ENCODE measurements at places on chromosomes 1 and 21.
A peak's percentile ranks its signal among the peaks of the same experiment; 100 is the strongest.

DNA sequence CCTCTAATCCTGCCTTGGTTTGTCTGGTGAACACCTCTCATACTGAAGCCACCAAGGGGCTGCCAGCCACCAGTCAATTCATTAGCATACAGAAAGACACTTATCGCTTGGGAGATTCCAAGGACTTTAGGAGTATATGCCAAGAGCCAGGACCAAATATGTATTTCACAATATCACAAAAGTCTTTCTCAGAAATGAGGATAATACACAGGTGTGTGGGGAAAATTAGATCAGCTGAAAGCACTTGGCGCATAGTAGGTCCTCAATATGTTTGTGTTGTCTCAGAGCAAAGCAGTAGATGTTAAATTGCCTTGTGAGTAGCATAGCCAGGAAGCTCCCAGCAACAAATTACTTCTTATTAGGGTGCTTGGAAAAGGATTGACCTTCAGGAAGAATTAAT is 34.1 kb downstream of the KIRREL1 start:
- DNase-seq = no peak

DNA sequence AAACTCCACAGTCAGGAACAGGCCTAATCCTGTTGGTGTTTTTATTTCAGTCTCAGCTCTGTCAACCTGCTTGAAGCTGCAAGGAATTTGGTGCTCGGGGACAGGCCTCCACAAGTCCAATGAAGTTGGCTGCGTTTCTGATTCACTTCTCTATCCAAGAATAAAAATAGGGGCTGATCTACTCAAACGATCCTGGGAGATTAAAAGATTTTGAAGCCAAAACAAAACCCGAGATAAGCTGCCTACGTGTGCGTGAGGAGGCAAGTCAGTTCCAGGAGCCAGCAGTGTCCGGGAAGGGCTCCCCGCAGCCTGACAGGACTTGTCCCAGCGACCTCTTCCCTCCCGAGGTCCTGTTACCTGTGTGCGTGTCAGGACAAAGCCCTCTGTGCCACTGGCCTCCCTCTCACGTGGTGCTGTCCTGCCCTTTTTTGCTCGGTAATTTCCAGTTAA is 98.0 kb downstream of the ETS2 start:
- DNase-seq = no peak

- DNase-seq = no peak
Observed at GRCh38 chr1:179509384-179509783, 66.4 kb downstream of the NPHS2 start.

DNA sequence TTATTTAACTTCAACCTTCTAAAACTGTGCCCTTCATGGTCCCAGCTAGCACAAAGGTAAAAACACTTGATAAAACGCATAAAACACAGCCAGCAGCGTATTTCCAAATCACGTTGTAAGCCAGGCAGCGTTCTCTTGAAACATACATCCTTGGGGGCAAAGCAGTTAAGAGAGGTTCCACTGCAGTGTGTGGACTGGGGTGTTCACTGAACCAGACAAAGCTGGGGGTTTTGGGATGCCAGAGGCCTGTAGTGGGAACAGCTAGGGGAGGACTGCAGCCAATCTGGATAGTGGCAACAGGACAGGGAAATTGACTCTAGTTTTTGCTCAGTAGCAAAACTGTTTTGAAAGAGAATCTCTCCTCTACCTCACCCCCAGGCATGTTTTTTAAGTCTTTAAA is 21.5 kb upstream of the ATP5PO start:
- no peak for DNase-seq

DNA sequence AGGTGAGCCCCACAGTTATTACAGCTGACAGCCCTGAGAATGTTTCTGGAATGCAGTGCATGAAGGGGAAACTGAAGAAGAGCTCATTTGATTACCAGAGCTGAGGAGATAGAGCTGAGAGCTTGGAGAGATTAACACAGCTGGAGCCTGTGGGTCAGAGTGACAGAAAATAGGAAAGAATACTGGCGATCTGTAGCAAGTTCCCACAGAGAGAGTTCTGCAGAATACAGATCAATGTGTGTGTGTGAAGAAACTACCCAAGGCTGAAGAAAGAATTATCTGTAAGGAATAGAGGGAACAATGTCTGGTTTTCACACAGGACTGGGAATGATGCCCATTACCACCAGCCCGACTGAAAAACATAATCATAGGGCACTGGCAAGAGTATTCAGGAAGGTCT is 103.6 kb upstream of the SNX7 start:
- DNase-seq = no peak

DNA sequence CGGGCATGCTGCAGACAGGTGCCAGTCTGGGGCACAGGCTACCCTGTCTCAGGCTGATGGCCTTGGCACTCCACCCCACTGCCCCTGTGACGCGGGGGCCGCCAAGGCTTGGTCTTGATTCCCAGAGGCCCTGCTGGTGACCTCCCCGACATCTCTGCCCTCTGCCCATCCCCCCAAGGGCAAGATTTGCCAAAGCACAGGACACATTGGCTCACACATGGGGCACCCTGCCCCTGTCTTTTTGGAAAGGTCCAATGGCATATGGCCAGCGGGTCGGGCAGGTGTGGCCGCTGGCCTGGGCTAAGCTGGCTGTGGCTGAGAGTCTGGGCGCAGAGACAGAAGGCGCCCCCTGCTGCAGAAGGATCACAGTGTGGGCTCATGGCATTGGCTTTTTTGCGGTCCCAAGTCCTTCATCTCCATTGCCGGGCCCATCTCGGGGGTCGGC is 4.6 kb downstream of the MIB2 start:
- DNase-seq = no peak

- DNase-seq = no peak
Observed at GRCh38 chr1:231075020-231075419, 35.0 kb upstream of the FAM89A start.

- DNase-seq = no peak
Observed at GRCh38 chr1:171140956-171141687, 44.0 kb upstream of the FMO2 start.

DNA sequence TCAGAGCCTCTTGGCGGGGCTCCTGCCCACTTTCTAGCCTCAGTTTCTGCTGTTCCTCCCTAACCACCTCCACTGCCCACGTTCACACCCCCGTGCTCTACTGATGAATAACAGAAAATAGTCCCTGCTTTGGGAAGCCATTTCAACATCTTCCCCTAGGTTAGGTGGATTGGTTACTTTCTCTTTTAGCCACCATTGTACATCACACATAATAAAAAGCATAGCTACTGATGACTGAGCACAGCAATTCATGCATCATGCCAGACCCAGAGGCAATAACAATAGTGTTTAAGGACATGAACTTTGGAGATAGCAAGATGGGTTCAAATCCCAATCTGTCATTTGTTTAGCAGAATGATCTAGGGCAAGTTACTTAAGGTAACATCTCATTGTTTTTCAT is 74.6 kb downstream of the COLGALT2 start:
- DNase-seq = no peak

DNA sequence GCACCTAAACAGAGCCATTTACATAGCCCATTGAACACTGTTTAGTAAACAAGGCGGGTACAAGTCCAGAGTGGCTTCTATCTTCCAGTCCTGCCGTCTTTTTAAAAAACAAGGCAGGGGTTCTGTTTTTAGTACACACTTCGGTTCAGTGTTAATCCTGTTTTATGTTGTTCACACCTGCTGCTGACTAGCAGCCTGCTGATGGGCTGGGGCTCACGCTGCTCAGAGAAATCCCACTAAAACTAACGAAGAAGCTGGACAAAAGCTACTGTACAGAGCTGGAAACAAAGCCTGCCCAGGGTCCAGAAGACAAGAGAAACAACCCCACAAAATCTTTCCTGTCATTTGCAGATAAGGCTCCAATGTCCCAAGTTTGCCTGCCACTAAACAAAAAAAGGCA is 13.2 kb downstream of the ESRRG start:
- no peak for DNase-seq

GRCh38 chr1:102588536-102588935 is 519.8 kb downstream of the COL11A1 start:
- no peak for DNase-seq

DNA sequence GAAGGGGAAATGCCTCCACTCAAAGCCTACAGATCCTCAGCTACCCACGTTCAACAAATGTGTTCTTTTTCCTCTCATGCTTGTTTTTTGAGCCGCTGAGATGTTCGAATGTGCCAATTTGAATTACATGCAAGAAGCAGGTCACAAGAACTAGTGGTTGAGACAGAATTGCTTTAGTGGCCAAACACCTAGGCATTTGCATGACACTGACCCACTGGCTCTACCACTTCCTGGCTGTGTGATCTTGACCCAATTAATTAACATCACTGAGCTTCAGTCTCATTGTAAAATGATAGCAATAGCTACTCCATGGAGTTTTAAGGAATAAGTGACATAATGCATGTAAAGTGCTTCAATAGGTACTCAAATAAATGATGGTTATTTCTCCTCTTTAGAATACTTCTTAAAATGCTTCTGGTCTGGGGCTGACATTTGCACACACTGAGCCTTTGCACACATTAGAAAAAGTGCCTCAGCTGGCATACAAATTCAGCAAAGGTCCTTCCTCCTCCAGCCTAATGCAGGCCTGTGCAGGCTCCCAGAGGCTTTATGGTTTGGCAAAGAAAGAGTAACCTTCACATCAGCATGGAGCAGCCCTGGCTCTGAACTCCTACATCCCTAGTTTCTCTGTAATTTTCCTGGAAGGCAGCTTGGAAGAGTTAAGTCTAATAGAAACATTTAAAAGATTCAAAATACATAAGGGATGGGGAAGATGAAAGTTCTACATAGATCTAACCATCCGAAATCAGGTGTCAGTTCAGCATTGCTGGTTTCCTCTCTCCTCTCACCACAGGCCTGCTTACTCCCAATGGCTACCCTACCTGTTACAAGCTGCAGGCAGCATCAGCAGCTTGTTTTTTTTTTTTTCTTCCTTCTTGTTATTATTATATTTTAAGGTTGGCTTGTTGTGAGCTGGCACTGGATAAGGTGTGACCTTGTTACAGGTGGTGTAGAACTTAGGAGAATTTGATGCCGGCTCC is 107.4 kb downstream of the TBX19 start:
- DNase-seq = no peak

DNA sequence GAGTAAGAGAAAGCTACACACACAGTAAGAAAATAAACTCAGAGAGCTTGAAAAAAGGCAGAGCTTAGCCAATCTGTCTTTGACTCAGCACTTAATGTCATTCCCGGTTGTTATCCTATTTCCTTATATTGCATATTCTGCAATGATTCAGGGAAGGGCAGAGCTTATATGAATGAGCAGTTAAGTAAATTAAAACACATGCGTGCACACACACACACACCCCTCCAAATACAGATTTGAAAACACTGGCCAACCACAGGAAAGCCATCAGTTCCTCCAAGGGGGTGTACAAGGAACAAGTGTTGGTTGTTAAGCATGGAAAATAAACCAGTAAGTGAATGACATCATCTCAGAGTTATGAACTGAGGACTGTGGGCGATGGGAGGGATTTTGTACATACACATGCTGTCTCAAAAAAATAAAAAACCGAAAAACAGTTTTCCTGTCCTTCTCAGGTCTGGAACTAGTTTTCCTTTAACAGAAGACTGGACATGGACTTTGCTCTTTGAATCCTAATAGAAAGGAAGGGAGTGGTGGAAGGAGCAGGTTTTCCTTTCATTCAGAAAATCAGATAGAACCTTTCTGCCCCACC is 1.0 kb downstream of the IQGAP3 start:
- DNase-seq = no peak

DNA sequence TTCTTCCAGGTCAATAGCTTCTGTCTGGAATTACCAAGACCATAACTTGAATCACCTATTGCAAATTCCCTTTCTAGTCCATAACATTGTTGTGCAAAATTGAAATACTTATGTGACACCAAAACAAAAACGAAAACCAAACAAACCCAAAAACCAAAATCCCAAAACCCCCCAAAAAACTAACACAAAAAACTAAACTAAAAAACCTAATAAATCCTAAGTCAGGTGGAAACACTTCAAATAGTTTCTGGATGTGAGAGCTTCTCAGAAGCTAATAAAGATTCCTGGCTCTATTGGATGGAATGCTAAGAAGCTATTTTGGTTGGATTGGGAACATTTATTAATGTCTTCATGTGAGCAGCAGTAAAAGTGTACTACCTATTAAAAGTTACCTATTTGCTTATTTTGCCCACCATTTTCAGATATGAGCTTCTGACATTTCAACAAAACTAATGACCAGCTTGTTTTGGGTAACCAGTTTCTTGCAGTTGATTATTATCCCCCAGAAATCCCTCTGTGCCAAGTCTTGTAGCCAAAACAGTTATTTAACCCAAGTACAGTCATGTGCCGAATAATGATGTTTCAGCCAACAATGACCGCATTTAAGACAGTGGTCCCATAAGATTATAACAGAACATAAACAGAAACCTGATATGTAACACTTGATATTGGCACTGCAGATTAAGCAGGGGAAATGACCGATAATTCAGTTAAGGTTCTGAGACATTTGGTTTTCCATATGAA is 76.4 kb downstream of the LTN1 start:
- DNase-seq = no peak

DNA sequence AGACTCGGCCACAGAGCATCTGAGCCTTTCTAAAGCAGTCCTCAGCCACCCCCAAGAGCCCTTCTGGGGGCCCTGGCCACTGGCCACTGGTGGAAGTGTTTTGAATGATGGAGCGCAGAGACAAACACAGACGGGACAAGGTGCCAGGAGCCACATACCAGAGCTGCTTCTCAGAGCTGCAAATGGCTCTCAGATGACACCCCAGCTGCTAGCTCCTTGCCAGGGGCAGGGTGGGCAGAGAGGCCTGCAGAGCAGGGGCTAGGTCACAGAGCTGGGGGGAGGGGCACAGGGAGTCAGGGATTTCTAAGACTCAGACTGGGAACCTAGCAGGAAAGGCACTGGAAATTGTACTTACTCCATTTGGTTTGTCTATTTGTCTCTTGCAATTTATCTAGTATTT is 30.4 kb downstream of the KCNN3 start:
- no peak for DNase-seq

- DNase-seq = no peak
Observed at GRCh38 chr21:25539606-25540005, 67.7 kb downstream of the MRPL39 start.

- DNase-seq = no peak
Observed at GRCh38 chr1:203227371-203228083, 1.9 kb downstream of the CHIT1 start.

- no peak for DNase-seq
Observed at GRCh38 chr1:55955016-55955621, 624.2 kb downstream of the PLPP3 start.

- DNase-seq = no peak
Observed at GRCh38 chr1:90841473-90841872, 124.4 kb upstream of the BARHL2 start.

- peak; percentile 42 for DNase-seq
Observed at GRCh38 chr1:98704474-98704873, 43.0 kb downstream of the SNX7 start.

DNA sequence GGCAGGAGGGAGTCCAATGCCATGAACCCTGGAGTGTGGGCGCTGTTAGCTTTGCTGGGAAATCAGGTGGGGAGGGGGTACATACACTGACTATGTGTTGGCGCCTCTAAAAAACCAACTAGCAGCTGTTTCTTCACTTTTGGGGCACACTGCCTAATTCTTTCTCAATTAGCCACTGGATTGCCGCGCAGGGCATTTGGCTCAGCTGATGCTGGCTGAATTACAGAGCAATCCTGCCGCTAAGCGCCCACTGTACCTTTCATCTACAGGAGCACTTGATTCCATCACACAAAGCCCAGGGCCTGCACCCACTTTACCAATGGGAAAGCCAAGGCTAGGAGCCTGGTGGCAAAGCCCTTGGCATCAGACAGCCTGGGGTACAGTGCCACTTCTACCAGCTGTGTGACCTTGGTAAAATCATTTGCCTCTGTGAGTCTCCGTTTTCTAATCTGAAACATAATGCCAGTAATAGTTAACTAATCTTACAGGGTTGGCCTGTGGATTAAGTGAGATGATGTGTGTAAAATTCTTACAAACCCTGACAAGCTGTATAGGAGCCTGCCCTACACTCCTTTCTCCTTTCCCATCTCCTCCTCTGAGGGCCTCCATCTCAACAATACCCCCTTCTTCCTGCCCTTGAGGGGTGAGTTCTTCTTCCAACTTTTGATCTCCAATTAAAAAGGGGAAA is 59.0 kb downstream of the UBE2T start:
- DNase-seq = no peak

All from SK-N-DZ (cell line).